ENCODE measurements at places on chromosomes 13 and 19.

DNA sequence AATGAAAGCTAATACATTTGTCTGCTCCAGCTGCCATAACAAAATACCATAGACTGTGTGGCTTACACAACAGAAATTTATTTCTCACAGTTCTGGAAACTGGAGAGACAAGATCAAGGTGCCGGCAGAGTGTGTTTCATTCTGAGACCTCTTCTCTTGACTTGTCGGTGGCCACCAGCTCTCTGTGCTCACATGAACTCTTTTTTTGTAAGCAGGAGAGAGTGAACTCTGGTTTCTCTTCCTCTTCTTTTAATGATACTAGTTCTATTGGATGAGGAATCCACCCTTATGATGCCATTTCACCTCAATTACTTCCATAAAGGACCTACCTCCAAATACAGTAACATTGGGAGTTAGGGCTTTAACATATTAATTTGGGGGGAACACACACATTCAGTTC, 11.7 kb downstream of the KCTD12 start:
- no peak for DNase-seq

DNA sequence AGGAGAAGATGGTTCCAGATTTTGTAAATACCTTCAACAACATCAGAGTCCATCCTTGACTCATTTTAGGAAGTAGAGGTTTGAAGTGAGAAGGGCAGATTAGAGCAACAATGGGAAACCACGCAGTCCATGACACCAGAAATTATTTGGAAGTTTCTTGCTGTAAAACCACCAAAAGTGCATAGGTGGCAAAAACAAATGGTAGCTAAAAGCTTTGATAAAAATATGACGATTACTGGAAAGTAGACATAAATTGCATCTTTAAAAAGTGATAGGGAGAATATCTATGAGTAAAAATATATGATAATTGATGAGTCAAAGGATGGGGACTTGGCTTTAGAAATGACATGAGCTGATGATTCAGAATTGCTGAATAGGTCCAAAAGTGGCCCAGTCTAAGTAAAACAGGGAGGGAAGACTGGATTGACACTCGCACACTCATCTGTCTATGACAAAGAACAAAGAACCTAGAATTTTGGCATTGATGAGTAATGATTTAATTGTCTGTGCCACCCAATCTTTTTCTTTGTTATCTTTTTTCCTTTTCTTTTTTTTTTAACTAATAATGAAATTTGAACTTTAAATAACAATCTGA, 472.2 kb downstream of the MYO16 start:
- no peak for DNase-seq

DNA sequence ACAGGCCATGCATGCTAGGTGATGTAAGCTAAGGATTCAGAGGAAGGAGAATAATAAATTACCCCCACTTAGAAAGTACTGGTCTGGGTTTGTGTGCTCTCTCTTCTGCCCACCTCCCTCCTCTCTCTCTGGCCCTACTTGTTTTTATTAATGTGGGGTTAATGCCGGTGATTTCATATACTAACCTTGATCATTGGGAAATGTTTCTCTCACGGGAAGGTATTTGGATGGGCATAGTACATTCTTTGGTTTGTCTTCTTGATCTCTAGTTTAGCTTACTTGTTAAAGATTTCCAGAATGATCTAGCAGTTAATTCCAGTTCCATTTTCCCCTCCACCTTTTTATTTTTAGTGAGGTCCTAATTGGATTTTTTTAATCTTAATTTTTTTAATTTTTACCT, 24.6 kb downstream of the ARHGAP35 start:
- DNase-seq, result no peak

- no peak for DNase-seq
These were observed 3.8 kb upstream of the RETN start for GRCh38 chr19:7665076-7665475.

- no peak for DNase-seq
These were observed 62.0 kb upstream of the C13orf46 start for GRCh38 chr13:114035583-114036531.

GRCh38 chr19:1000591-1001537, 645 bp downstream of the GRIN3B start:
- DNase-seq, result no peak

GRCh38 chr13:65679240-65679639, 1550.9 kb downstream of the PCDH9 start:
- no peak for DNase-seq

GRCh38 chr13:44734201-44734707, 158.1 kb upstream of the TSC22D1 start:
- no peak for DNase-seq

GRCh38 chr13:99516153-99516929, 15.1 kb downstream of the TM9SF2 start:
- no peak for DNase-seq

All from stimulated activated CD4-positive, alpha-beta T cell treated with anti-CD3 and anti-CD28 coated beads, Interleukin-15, amount 100 ng/mL, for 24 hours (primary cell).